Activated CD4-positive, alpha-beta T cell treated with anti-CD3 and anti-CD28 coated beads for 4 hours (primary cell): ENCODE measurements at places on chromosomes 4 and X.

- no peak for DNase-seq
These were observed 182.8 kb upstream of the C1QTNF7 start for GRCh38 chr4:15245006-15245530.

- no peak for DNase-seq
These were observed 790 bp downstream of the CLGN start for GRCh38 chr4:140426610-140427105.

DNA sequence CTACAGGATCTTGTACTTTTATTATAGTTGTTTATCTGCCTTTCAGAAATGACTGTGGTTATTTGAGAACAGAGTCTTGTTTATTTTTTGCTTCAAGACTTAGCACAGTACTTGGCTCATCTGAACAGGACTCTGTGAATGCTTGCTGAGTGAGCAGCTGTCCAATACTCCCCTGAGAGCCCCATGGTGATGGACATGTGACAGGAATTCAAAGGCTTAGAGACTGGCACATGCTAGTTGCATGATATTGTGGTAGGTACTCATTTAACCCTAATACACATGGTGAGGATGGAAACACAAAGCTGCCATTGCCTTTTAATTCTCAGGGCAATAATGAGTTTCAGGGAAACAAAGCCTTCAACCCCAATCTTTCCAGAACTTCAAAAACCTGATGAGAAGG lies 97.3 kb downstream of the GEMIN8 start:
- no peak for DNase-seq

DNA sequence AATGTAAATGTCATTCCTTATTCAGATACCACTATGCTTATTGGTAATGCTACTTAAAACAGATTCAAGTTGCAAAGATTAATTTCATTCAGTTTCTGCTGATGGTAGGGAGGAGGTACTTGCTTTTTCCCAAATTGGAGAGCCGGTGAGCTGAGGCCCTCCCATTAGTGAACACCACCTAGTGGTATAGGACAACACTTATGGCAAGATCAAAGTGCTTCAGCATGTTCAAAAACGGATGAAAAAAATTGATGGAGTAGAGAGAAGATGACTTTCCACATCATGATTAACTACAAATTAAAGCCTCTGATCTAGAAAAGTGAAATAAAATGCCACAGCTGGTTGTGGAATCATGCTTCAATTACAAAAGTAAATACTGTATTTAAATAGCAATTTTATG lies 112.9 kb downstream of the MBNL3 start:
- no peak for DNase-seq

- peak; percentile 31 for DNase-seq
These were observed 22.1 kb downstream of the YIPF7 start for GRCh38 chr4:44629280-44629866.

GRCh38 chr4:184269879-184270430 lies 52.3 kb upstream of the ENPP6 start:
- no peak for DNase-seq

DNA sequence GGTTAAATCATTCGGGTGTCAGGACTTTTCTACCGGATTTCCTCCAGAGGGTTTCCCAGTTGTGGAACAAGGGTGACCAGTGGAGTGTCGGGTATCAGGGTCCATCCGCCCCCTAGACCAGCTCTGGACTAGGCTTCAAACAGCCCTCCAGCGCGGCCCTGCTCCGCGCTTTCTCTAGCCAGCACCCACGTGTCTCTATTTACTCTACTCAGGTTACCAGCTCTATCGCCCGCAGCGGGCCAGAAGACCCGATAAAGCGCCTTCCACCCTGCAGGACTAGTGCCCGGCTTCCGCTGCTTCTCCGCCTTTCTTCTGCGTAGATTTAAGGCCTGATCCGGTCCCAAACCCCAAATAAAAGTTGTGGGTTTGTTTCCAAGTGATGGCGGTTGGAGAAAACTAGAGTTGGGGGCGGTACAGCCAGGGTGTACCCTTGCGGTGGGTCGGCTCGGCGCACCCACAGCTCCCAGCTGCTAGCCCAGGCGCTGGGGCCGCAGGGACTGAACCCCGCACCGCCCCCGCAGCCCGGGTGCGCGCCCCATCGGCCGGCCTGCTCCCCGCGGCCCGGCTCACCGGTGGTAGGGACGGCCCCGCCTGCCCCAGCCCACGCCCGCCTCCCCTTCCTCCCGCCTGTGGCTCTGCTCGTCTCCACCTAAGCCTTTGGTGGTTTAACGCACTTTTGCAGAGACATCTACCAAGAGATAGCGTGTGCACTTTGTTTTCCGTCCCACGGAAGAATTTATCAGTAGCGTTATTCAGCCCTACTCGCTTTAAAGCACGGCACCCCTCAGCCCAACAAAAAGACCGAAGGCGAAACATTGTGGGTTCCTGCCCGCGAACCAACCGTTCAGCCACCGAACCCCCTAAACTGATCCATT lies 2.1 kb downstream of the LEF1 start:
- peak; percentile 64 for DNase-seq
